H1 (cell line): ENCODE measurements at places on chromosomes 16 and 17.

GRCh38 chr16:11029948-11030347 lies 85.6 kb downstream of the CLEC16A start:
- H3K27ac ChIP-seq, result no peak overlapping the region
- H3K4me1 ChIP-seq, result no peaks in the 10 kb centered on the region; the same call in 1 of the 2 replicates
- H3K27me3 ChIP-seq, result no peaks in the 10 kb centered on the region
- H3K36me3 ChIP-seq, result peaks cover 2% of the 10 kb centered on the region; the same call in 1 of the 2 replicates

DNA sequence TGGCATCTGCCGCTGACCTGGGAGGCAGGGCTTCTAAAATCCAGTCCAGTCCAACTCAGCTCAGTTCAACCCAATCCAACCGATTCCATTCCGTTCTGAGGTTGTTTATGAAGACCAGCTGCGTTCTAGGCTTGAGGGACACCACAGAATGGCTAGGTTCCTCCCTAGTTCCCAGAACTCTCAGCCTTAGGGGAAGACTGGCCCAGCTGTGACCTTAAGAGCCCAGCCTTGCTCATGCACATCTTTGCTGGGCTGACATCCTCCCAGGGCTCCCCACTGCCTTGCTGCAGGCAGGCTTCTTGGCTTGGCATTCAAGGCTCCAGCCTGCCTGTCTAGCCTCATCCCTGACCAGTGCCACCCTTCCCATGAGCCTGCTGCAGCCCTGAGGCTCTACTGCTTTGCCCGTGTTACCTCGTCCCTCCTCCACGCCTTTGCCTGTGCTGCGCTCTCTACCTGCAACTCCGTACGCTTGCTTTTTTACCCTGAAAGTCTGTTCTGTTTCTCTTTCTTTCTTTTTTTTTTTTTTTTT lies 7.9 kb downstream of the SLC12A3 start:
- H3K4me3 ChIP-seq, result no peak overlapping the region
- no peak for DNase-seq
- no peaks in the 10 kb centered on the region for H3K27me3 ChIP-seq
- no peaks in the 10 kb centered on the region for H3K36me3 ChIP-seq

DNA sequence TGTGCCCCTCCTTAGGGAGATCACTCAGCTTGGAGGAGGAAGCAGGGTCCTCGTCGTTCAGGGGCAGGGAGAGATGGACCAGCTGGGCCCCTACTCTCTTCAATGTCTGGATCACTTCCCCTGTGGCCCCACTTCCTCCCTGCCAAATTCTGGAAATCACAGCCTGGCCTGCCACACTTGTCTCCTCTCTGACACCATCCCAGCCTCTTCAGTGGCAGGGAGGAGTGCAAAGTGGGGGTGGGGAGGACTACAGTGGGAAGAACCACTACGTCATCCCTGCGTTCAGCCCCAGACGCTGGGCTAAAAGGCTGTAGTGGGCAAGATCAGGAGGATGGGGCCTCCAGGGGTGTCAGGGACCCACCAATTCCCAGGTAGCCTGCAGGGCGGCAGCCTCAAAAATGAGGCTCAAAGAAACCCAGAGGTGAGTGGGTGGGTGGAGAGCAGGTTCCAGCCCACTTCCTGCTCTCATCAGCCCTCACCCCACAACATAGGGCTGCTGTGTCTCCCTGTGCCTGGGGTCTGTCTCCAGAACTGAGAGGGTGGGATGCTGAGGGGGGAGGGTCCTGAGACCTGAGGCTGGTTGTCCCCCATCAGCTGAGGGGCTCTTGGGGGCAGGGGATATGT lies 25.0 kb upstream of the TAC4 start:
- H3K27me3 ChIP-seq, result no peaks in the 10 kb centered on the region; the same call in 1 of the 2 replicates
- DNase-seq, result no peak
- H3K36me3 ChIP-seq, result no peaks in the 10 kb centered on the region
- no peak overlapping the region for H3K4me3 ChIP-seq
- H3K27ac ChIP-seq, result no peak overlapping the region

DNA sequence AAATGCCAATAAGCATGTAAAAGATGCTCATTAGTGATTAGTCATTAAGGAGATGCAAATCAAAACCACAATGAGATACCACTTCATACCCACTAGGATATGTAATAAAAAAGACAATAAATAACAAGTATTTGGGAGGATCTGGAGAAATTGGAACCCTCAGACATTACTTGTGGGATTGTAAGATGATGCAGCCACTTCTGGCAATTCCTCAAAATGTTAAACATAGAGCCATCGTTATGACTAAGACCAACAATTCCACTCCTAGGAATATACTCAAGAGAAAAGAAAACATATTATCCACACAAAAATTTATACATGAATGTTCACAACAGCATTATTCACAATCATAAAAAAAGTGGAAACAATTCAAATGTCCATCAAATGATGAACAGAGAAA lies 336.2 kb upstream of the PMFBP1 start:
- H3K36me3 ChIP-seq, result no peaks in the 10 kb centered on the region
- no peak for DNase-seq
- H3K4me3 ChIP-seq, result no peak overlapping the region
- H3K27ac ChIP-seq, result no peak overlapping the region
- no peaks in the 10 kb centered on the region for H3K4me1 ChIP-seq
- H3K27me3 ChIP-seq, result no peaks in the 10 kb centered on the region

DNA sequence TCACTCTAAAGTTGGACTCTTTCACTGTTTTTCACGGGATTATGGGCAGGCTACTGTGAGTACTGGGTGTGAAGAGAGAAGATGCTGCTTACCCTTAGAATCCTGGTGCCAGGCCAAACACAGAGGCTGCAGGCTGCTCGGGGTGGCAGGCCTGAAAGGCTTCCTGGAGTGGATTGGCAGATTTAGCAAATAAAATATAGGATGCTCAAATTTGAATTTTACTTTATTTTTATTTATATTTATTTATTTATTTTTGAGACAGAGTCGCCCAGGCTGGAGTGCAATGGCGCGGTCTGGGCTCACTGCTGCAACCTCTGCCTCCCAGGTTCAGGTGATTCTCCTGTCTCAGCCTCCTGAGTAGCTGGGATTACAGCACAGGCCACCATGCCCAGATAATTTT lies 14.9 kb upstream of the STAC2 start:
- H3K4me3 ChIP-seq, result no peak overlapping the region
- DNase-seq, result no peak
- no peaks in the 10 kb centered on the region for H3K36me3 ChIP-seq
- no peaks in the 10 kb centered on the region for H3K27me3 ChIP-seq

DNA sequence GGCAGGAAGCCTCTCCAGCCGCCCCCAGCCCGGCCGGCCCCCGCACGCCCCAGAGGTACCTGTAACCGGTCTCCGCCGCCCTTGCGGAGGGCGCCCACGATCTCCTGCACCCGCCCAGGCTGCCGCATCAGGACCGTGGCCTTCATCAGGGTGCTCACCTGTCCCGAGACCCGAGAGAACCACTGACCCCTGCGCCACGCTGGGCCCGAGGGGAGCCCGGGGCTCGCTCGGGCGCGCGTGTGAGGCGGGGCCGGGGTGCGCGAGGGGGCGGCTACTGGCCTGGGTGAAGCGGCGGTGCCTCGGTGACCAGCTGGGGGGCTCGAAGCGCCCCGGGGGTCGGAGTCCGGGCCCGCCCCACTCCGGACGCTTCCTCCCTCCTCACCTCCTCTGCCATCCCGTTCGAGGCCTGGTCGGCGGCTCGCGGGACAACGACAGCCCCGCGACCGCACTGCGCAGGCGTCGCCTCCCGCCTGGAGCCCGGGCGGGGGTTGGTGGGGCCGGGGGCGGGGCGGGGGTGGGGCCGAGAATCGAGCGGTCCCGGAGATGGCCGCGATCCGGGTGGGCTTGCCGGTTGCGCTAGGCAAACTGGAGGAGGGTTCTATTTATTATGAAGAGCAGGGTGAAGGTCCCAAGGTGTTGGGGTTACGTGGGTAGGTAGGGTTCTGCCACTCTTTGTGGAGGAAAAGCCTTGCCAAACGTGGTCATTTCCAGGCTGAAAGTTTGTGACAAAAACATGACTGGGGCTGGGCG lies at the start of gene NT5C3B:
Gene NT5C3B, minus strand, starts transcription at position 433 of the 750 bp plus-strand sequence. Its CDS starts 39 bp downstream, at position 394.
- DNase-seq, result peak; percentile 76
- H3K27me3 ChIP-seq, result no peaks in the 10 kb centered on the region
- H3K27ac ChIP-seq, result no peak within 1 kb of the TSS
- H3K36me3 ChIP-seq, result peaks cover 10% of the 10 kb centered on the region; the same call in 1 of the 2 replicates
- H3K4me3 ChIP-seq, result peak within 1 kb of the TSS; percentile 90
- H3K4me1 ChIP-seq, result no peaks in the 10 kb centered on the region

DNA sequence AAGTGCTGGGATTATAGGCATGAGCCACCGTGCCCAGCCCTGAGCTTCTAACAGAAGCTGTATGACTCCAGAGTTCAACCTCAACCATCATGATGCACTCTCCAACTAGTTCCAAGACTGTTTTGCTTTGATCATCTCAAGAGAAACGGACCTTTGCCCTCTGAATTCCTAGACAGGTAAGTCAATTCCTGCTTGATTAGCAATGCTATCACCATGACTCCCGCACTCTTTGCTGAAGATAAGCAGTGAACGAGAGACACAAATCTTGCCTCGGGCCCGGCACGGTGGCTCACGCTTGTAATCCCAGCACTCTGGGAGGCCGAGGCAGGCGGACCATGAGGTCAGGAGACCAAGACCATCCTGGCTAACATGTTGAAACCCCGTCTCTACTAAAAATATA lies 22.2 kb downstream of the ANKFY1 start:
- no peaks in the 10 kb centered on the region for H3K27me3 ChIP-seq
- no peaks in the 10 kb centered on the region for H3K4me1 ChIP-seq
- 0 out of 2 replicates have a peak, but pooled peaks cover 5% of the 10 kb centered on the region for H3K36me3 ChIP-seq
- H3K4me3 ChIP-seq, result no peak overlapping the region

GRCh38 chr17:7292194-7292593 lies 2.2 kb downstream of the YBX2 start:
- H3K27me3 ChIP-seq, result peaks cover 11% of the 10 kb centered on the region
- H3K36me3 ChIP-seq, result no peaks in the 10 kb centered on the region
- H3K4me1 ChIP-seq, result peaks cover 10% of the 10 kb centered on the region
- H3K4me3 ChIP-seq, result no peak overlapping the region
- no peak for DNase-seq

- H3K27ac ChIP-seq, result no peak within 1 kb of the TSS
- H3K4me3 ChIP-seq, result peak within 1 kb of the TSS; percentile 8
- no peaks in the 10 kb centered on the region; the same call in 1 of the 2 replicates for H3K36me3 ChIP-seq
- H3K27me3 ChIP-seq, result peaks cover 36% of the 10 kb centered on the region
Observed at GRCh38 chr16:560204-560700, at the start of gene PRR35. Gene PRR35 (plus strand): TSS chr16:560394. CDS start chr16:563295, 2,901 bp downstream.

DNA sequence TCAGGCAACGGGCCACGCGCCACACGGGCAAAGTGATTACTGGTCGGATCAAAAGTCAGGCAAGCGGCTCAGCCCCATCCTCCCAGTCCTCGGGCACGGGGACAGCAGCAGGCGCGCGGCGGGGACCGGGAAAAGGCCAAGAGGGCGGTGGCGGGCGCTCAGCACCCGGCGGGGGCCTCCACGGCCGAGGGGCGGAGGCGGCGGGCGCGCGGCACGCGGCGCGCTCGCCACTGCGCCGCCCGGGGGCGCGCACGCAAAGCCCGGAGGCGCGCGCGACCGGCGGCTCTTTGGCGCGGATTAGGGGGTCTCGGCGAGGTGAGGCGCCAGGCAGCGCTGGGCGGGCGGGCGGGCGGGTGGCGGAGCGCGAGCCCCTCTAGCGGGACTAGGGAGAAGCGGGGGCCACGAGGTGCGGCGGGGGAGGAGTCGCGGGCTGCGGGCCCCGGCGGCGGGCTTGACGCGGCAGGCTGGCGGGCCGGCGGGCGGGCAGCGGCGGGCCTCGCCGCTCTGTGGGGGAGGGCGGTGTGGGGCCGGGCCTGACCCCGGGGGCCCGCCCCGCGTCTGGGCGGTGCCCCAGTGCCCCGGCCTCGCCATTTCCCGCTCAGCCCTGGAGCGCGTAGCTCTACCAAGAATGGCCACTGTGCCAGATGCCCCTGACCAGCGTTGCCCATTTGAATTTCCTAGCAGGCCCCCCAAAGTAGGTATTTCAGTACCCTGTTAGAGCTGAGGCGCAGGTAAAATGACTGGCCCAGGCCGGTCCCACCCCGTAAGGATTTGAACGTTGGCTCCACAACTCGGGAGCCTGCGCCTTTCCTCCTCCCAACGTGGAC lies at the start of the genes ACACA and TADA2A:
Gene ACACA, minus strand, starts transcription at position 202 of the 827 bp plus-strand sequence. CDS start 537 bp downstream, outside the sequence.
Gene TADA2A, plus strand, starts transcription at position 252 of the 827 bp plus-strand sequence. CDS start 4,480 bp downstream, outside the sequence.
- DNase-seq, result peak; percentile 83
- H3K36me3 ChIP-seq, result peaks cover 5% of the 10 kb centered on the region; the same call in 1 of the 2 replicates
- no peaks in the 10 kb centered on the region for H3K27me3 ChIP-seq
- peak within 1 kb of the TSS; percentile 89 for H3K27ac ChIP-seq
- H3K4me3 ChIP-seq, result peak within 1 kb of the TSS; percentile 87

GRCh38 chr17:10073941-10074340 lies 124.5 kb downstream of the GAS7 start:
- H3K4me3 ChIP-seq, result no peak overlapping the region
- peaks cover 3% of the 10 kb centered on the region for H3K4me1 ChIP-seq
- no peaks in the 10 kb centered on the region for H3K27me3 ChIP-seq
- no peak for DNase-seq
- H3K36me3 ChIP-seq, result no peaks in the 10 kb centered on the region

DNA sequence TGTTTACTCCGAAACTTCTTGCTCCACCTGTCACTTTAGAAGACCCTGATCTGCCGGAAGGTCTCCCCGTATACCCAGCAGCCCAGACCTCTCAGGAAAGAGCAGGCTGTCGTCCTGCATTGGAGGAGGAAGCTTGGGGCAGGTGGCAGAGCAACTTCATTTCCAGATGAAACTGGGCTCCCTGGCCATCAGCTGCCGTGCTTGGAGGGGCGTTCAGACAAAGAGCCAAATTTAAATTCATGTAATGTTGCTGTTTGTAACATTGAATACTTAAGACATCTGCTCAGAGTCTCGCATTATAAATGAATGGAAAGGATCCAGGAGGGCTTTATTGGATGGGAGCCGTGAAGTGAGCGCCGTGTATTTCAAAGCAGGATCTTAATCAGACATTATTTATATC lies 628.5 kb downstream of the MAF start:
- H3K27me3 ChIP-seq, result no peaks in the 10 kb centered on the region
- H3K4me3 ChIP-seq, result no peak overlapping the region
- H3K36me3 ChIP-seq, result no peaks in the 10 kb centered on the region
- H3K27ac ChIP-seq, result no peak overlapping the region
- no peak for DNase-seq

DNA sequence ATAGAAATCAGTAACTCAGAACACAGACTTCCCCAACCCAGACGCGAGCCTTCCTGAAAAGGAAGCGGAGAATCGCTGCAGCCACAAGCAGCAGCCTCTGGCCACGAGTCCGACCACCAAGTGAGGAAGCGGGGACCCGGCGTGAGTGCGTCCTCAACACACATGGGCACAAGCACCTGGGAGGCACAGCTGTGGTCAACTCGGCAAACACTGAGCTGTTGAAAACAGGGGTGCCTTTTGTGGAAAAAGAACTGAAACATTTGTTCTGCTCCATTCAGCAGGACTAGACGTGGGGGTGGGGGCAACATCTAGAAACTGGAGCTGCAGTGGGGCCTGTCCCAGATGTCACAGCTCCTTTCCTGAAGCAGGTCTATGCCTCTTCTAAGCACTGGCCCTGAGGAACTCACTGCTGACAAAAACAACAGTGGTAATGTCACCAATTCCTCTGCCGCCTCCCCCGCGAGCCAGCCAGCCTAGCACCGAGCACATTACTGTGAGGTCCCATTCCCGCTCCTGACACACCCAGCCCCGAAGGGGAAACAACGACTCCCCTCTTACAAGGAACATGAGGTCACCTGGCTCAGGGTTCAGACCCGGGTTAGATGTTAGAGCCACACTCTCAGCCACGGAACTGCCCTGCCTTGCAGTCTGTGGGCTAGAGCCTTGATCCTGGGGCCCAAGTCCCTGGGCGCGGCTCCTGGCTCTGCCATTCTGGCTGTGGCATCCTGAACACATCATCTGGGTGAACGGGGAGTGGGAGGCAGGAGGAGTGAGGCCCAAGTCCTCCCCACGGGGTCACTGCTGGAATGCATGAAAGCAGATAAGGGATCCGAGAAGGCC lies 29.0 kb downstream of the KDM8 start:
- no peak for DNase-seq
- H3K27ac ChIP-seq, result no peak overlapping the region
- no peaks in the 10 kb centered on the region for H3K27me3 ChIP-seq
- 0 out of 2 replicates have a peak, but pooled peaks cover 3% of the 10 kb centered on the region for H3K36me3 ChIP-seq
- H3K4me1 ChIP-seq, result no peaks in the 10 kb centered on the region
